Heart right ventricle (tissue), 16 donors: ENCODE measurements at places on chromosomes 4 and X. TPM values are rescaled to one million over a fixed set of nuclear protein-coding genes. Genes with fewer than 3 reads are reported as not detected.

GRCh38 chr4:15907430-15907829, 31.1 kb downstream of the FGFBP1 start:
- H3K4me1 ChIP-seq = no peaks in the 10 kb centered on the region
- DNase-seq = no peak
- H3K4me3 ChIP-seq = no peak overlapping the region
- no peak overlapping the region for H3K27ac ChIP-seq

- H3K36me3 ChIP-seq = no peaks in the 10 kb centered on the region
- H3K27ac ChIP-seq = no peak overlapping the region
- DNase-seq = no peak
- H3K27me3 ChIP-seq = no peaks in the 10 kb centered on the region
- no peaks in the 10 kb centered on the region for H3K4me1 ChIP-seq
Measured at GRCh38 chr4:138005486-138005885, 236.7 kb downstream of the SLC7A11 start.

DNA sequence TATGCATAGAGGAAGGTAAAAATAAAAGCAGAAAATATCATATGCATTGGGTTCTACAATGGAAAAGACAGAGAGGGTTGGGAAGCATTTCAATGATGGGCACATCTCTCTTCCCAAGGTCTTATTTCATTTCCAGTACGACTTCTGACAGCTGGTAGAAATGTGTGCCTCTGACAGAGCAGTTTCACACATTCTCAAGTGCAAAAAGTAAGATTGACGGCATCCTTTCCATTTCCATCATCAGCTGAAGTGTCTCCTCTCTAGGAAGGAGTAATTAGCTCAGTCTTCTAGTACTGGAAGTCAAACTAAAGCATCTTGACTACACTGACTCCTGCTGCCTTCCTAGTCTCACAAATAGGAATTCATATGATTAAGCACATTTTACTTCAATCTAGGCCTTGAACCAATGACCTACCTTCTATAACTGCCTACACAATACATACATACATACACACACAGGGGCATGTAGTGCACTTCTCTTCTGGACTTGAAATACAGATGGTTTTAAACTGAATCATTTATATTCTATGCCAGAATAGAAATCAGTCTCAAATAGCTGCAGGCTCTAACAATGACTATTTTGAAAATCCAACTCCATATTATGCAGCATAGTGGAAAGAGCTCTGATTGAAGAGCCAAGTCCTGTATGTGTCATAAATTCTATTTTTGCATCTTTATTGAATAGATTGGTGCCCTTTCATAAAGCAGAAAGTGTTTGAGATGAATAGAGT, 473.4 kb downstream of the INPP4B start:
- no peaks in the 10 kb centered on the region for H3K36me3 ChIP-seq

CENPVL1 gene
- total RNA-seq = not detected
